ENCODE measurements at places on chromosomes 13 and 19.

GRCh38 chr13:98781045-98781444, 28.6 kb upstream of the SLC15A1 start:
- no peak for DNase-seq

GRCh38 chr13:61258185-61258584, 157.5 kb downstream of the PCDH20 start:
- no peak for DNase-seq

DNA sequence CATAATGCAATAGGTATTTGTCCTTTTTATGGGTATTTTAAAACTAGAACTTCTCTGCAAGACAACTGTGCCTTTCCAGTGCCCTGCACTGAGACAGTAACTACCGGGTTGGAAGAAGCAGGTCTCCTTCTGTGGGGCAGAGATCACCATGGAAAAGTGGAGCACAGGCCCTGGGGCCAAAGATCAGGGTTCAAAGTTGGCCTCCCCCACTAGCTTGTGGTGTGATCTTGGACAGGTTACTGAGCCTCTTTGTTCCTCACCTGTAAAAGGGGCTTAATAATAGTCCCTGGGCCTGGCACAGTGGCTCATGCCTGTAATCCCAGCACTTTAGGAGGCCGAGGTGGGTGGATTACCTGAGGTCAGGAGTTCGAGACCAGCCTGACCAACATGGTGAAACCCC, 68.3 kb downstream of the CEBPG start:
- no peak for DNase-seq

- DNase-seq: peak; percentile 90
These were observed 47.8 kb upstream of the KPNA3 start for GRCh38 chr13:49840266-49840665.

- DNase-seq: no peak
These were observed 158.1 kb upstream of the TSC22D1 start for GRCh38 chr13:44734201-44734707.

DNA sequence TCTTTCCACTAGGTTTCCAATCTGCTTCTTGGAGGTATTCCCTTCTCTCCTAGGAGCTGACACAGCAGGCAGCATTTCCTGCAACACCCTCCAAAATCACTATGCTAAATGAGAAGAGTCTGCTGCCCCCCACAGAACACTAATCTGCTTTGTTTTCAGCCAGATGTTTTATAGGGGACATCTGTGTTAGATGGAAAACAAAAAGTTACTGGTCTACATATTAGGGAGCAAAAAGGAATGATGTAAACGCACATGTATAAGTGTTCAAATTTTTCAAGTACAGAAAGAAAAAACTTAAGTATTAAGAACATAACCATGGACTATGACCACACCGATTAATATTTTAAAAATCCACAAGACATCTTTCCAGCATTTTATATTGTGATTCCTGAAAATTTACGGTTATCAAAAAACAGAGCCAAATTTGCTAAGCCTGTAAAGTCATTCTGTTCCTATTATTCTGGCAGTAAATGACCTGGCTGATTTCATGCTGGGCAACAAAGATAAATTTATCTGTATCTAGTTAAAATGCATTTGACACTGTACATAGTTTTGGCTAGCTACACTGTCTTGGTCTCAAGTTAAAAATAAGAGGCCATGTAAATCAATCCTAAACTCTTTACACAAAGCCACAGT, 63.3 kb downstream of the DCLK1 start:
- DNase-seq: no peak

DNA sequence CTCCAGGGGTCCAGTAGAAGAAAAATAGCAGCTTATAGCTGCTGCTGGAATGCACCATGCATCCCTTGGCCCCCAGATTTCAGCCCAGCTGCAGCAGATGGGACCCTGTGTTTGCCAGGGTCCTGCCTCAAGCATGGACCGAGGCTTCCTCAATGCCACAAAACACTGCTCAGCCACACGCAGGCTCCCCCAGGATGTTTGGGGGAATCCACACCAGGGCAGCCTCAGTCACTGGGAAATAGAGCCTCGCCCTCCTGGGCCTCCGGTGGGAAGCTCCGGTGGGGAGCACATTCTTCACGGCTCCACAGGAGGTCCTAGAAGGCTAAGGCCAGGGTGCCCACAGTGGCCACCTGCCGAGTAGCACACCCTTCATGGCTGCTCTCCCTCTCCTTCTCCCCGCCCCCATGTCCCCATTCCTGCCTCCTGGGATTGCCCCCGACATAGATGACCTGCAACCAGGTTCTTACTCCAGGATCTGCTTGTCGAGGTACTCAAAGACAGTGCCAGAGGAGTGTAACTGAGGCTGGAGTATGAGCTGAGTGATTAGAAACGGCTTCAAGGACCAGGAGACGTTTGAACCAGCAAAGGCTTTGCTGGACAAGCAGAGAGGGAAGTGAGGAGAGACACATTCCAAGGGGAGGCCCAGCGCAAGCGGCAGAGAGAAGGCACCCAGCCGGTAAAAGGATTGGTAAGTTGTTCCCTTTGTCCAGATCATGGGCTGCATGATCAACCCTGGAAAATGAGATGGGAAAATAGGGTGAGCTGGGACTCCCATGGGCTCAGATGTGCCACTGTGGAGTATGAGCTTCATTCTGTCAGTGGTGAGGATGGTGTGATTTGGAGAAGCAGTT, 110.7 kb upstream of the UQCRFS1 start:
- no peak for DNase-seq

- DNase-seq: no peak
These were observed 3.5 kb downstream of the TMEM150B start for GRCh38 chr19:55321466-55322137.

DNA sequence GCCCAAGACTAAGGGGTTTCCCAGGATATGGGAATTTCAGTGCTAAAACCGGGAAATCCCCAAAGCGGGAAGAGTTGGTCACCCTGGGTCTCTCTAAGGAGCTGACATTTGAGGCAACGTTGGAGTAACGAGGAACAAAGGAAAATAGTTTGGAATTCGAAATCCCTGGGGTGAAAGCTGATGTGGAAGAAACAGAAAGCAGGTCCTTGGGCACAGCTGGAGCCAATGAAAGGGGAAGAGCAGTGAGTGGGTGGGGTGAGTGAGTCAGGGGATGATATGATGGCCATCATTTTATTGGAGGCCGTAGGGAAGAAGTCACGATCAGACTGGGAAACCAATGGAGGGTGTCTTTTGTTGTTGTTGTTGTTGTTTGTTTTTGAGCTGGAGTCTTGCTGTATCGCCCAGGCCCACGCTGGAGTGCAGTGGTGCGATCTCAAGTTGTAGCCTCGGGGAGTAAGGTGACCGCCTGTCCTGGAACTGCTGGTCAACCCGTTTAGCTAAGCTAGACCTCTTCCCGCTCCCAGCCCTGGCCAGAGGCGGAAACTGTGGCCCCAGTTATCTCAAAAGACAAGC, 3.4 kb upstream of the RFX2 start:
- DNase-seq: peak; percentile 82

- peak; percentile 17 for DNase-seq
These were observed 1.8 kb upstream of the CCNA1 start for GRCh38 chr13:36430247-36431203.

GRCh38 chr19:48858984-48859710, 9.3 kb downstream of the PLEKHA4 start:
- peak; percentile 59 for DNase-seq

DNA sequence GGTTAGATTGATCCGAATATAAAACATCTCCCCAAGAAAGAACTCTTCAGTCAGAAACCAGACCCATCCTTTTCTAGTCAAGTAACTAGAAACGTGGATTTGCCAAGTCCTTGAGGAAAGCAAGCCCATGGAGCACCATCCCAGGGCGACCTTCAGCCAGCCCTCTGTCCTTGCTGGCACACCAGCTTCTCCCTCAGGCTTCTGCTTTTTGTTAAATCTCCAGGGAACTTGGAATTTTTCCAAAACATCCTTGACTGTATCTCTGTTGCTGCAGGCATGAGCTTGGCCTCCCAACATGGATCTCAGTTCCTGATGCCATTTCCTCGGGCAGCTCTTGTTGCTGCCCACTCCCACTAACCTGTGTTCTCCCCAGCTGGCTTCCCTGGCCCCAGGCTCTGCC, 27.1 kb upstream of the C1QTNF9 start:
- peak; percentile 57 for DNase-seq

DNA sequence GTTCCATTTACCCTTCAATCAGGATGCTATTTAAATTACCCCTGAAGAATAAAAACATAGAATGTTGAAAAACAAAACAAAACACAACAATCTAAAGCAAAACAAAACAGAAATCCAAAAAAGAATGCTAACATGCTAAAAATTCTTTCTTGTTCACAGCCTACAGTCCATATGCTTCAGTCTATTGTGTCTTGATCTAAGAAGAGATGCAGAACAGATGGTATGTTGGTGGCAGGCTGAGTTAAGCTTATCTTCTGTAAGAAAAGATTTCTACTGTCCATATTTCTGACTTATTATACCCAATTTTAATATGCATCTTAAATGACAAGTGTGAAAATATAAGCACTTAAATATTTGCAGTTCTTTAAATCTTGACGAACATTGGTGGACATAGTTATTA, 356.1 kb upstream of the SLITRK1 start:
- DNase-seq: no peak

- DNase-seq: no peak
These were observed 131.1 kb downstream of the MYO16 start for GRCh38 chr13:108760541-108760940.

- no peak for DNase-seq
These were observed 14.8 kb downstream of the CHERP start for GRCh38 chr19:16527334-16527935.

GRCh38 chr13:110306340-110306959, 507 bp downstream of the COL4A1 start:
- no peak for DNase-seq

GRCh38 chr19:45150751-45151281, 10.0 kb downstream of the NKPD1 start:
- DNase-seq: peak; percentile 40

DNA sequence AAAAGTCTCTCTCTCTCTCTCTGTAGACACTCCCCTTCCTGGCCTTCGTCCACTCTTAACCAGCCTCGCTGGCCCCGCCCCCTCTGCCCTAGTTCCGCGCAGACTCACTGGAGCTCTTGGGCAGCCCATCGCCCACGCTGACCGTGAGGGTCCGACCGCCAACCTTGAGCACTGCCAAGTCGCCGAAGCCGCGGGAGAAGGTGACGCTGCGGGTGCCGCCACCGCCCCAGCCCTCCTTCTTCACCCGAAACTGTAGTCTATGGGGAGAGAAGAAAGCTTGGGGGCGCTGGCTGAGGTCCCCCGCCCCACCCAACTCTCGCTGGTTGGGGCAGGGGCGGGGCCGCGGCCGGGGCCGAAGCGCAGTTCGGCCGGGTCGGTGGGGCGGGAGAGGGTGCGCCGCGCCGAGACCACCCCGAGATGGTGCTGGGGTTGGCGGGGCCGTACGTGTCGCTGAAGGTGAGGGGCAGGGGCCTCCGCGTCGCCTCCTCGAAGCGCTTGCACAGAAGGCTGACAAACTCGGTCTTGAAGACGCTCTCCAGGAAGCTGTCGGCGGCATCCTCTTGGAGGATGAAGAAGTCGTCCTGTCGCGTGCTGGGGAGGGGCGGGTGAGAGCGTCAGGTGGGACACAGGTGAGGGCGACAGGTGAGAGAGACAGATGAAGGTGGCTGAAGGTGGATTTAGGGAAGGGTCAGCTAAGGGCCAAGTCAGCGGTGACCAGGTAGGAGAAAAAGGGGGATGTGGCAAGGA, 12.6 kb upstream of the ZNF414 start:
- peak; percentile 45 for DNase-seq

GRCh38 chr13:100245104-100245503, 156.2 kb downstream of the PCCA start:
- DNase-seq: no peak

DNA sequence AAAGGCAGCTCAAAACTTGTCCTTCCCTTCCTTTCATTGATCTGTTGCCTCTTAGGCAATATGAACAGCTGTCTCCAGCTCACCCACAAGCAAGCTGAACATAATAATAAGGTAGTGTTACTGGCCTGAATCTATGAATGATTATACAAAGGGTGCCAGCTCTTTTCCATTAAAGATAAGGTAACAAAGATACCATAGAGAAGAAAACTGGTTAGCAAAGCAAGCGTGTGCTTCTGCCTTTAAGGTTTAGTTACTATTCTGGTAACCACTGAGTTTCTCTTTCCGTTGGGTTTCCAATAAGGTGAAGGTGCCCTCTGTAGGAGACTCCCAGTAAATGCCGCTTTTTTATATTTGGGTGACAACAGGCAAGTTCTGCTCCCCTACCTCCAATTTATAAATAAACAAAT, 12.1 kb upstream of the DACH1 start:
- DNase-seq: peak; percentile 57

- DNase-seq: peak; percentile 25
These were observed 110.8 kb downstream of the DLEU7 start for GRCh38 chr13:50732712-50733111.

DNA sequence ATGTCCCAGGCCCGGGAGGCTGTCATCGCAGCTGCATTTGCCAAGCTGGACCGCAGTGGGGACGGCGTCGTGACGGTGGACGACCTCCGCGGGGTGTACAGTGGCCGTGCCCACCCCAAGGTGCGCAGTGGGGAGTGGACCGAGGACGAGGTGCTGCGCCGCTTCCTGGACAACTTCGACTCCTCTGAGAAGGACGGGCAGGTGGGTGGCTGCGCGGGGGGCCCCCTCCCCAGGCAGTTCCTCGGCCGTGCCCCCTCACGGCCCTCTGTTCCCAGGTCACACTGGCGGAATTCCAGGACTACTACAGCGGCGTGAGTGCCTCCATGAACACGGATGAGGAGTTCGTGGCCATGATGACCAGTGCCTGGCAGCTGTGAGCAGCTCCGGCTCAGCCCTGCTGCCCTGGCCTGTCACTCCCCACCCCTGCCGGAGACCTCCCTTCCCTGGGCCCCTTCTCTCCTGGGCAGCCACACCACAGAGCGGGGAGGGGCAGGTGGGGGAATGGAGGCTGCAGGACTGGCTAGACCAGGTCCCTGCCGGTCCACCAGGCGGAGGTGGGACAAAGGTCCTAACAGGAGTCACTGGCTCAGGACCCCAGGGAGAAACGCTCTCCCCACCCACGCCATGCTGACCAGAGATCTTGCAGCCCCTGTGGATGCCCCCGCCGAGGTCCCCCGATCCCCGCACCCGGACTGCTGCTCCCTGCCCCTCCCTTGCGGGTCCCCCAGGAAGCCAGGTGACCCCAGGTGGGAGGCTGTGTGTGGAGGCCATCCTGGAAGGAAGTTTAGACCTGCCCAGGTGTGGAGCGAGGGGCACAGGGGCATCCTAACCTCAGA, 1.1 kb downstream of the CAPS start:
- DNase-seq: no peak

DNA sequence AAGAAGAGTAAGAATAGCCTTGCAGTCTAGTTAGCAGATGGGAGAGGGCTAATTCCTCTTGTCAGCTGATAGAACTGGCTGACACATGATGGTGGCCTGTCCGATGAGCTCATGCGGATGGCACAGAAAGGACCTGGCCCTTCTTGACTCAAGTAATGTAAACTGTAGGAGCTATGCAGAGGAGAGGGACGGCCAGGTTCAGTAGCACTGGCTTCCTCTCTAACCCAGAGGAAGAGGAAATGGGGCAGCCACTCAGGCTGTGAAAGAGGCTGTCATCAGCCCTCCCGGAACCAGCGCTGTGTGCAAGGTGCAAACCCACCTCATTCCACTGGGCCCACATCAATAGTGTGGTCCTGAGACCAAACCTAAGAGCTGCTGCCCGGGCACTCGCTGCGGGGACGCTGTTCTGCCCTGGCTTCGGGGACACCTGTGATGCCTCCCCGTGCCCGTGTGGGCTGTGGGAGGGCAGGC, 30.8 kb upstream of the USE1 start:
- peak; percentile 71 for DNase-seq

- DNase-seq: no peak
These were observed 6.5 kb upstream of the USF2 start for GRCh38 chr19:35262101-35262761.
